ENCODE measurements at places on chromosomes 11 and 22.

DNA sequence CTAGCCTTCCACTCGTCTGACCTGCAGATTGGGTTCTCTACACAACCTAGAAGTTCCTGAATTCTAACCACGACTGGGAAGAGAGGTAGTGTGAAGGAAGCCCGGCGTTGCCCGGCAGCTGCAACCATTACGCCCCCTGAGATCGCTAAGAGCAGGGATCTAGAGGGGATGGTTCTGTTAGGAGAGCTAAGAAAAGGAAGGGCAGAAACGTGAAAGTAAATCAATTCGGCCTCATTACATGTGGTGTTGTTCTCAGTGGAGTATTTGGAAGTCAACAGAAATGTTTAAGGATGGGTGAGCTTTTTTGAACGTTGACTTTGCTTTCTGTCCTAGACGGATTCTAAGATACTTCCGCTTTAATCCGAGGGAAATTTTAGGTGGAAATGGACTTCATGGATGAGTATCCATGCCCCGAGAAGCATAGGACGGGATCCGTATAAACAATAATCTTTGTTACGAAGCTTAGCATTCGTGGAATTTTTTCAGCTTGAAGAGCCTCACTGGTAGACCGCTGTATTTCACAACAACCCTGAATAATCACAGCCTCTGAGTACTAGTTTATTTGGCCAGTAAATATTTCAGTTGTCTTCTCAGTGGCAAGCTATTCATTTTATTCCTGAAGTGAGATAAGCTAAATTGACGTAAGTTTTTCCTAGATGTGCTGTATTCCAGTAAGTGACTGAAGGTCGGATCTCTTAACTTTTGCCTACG is 629 bp downstream of the ATP5MG start:
- no peak for DNase-seq

- DNase-seq, result no peak
These were observed 1044.7 kb downstream of the BRD1 start for GRCh38 chr22:48782811-48783511.

DNA sequence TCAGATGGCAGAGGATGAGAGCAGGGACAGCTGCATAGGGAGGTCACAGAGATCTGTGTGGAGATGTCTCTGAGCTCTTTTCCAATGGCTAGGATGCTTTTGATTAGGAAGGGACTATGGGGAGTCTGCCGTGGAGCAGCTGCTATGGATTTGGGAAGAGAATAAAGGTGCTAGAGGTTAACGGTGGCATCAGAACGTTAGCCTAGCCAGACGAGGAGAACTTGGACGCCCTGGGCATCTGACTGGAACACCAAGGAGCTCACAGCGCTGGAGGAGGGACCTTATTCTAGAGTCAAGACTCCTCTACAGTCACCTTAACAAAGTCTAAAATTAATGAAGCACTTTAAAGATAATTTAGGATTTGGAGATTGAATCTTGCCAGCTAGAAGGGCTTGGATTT is 157.2 kb upstream of the B3GAT1 start:
- DNase-seq, result no peak

GRCh38 chr11:134587345-134587744 is 175.3 kb upstream of the B3GAT1 start:
- peak; percentile 5 for DNase-seq

GRCh38 chr22:47010211-47010610 is 247.8 kb downstream of the TBC1D22A start:
- DNase-seq, result no peak

GRCh38 chr11:132174362-132175255 is 804.2 kb downstream of the NTM start:
- no peak for DNase-seq

DNA sequence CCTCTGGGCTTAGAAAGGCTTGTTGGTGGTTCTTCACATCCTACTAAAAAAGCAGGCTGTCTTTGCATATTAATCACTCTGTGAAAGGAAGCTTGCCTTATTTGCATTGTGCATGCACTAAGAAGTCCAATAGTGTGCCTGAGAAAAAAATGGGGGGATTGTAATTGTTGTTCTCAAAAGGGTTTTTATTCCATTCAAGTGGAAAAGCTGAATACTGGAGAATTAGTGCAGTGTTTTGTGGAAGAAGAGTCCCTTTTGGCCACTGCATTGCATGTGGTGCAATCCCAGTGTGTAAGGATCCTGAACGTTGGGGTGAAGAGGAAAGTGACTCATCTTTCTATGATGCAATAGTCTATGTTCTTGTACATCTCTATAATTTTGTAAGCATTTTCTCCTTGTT is 16.5 kb downstream of the NCAM1 start:
- DNase-seq, result no peak

DNA sequence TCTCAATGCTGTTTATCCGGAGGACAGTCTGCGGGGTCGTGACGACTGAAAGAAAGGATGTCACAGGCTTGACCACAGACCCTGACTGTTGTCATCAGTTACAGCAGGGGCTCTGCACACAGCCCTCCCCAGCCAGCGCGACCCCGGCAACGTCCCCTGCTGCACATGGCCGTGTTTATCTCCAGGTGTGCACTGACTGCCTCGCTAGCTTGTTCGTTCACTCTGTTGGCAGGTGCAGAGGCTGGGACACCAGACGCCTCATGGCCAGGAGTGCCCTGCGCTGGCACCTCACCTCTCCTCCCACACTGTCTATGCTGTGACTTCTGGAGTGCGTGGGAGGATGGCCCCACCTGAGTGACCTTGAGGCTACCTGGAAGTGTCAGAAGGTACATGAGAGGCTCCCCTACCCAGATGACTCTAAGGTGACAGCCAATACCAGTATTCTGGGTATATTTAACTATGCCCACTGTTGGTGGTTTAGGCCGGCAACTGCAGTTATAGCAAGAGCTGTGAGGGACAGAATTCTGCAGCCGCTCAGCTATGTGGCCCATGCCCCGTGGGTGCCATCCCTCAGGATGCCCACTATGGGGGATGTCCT is 12.2 kb downstream of the MRPL21 start:
- DNase-seq, result no peak

DNA sequence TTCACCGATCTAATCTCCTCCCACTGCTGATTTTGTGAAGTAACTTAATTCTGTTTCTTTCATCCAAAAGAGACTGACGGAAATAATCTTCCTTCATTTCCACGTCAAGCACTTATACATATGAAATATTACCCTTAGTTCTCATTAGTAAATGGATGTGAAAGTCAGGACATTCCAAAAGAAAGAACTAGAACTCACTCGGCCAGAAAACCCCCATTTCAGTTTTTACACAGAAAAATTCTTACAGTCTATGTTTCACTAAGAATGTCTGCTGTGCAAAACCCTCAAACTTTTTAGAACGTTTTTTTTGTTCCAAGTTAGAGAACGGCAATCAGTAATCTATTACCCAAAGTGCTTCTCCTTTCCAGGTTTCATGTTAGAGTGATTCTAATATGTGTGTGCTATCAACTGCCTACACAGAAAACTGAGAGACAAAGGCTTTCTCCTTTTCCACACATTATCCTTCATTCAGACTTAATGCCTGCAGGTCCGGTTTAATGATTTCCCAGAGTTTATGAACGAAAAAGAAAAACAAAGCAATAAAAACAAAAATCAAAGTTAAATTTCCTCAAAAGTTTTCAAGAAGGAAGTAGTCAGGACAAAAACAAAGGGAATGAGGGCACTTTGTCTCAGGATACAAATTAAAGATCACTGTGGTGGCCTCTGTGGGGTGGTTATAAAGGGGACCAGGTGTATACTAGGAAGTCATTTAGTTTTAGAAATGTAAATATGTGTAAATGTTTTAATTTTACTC is 11.3 kb upstream of the SESN3 start:
- no peak for DNase-seq

GRCh38 chr11:64772303-64773018 is 5.9 kb downstream of the SF1 start:
- no peak for DNase-seq

Measured in mucosa of gallbladder (tissue), 1 donor.